Cardiac muscle cell (in vitro differentiated cells and primary cell): ENCODE measurements at places on chromosomes 1 and 21. TPM values are rescaled to one million over a fixed set of nuclear protein-coding genes. Genes with fewer than 3 reads are reported as not detected.
A peak's percentile ranks its signal among the peaks of the same experiment; 100 is the strongest.

GRCh38 chr1:87072904-87073303, 158.5 kb downstream of the HS2ST1 start:
- no peak overlapping the region for H3K4me3 ChIP-seq
- H3K4me1 ChIP-seq: no peaks in the 10 kb centered on the region
- no peak for DNase-seq
- no peaks in the 10 kb centered on the region for H3K27me3 ChIP-seq

- peak overlapping the region; percentile 58 for H3K4me3 ChIP-seq
- H3K4me1 ChIP-seq: no peaks in the 10 kb centered on the region
- H3K36me3 ChIP-seq: no peaks in the 10 kb centered on the region
- peak; percentile 55 for DNase-seq
- no peak overlapping the region for H3K27ac ChIP-seq
These were observed 12.1 kb downstream of the IL24 start for GRCh38 chr1:206909161-206909882.

GRCh38 chr1:166159656-166160055, 7.1 kb downstream of the FAM78B start:
- peaks cover 35% of the 10 kb centered on the region for H3K27me3 ChIP-seq
- no peaks in the 10 kb centered on the region for H3K4me1 ChIP-seq
- no peaks in the 10 kb centered on the region for H3K36me3 ChIP-seq
- no peak overlapping the region for H3K27ac ChIP-seq

- H3K36me3 ChIP-seq: no peaks in the 10 kb centered on the region
- peak; percentile 70 for DNase-seq
- H3K4me3 ChIP-seq: no peak overlapping the region
- H3K4me1 ChIP-seq: no peaks in the 10 kb centered on the region
- no peak overlapping the region for H3K27ac ChIP-seq
These were observed 3.2 kb upstream of the TRAF5 start for GRCh38 chr1:211323156-211324063.

DNA sequence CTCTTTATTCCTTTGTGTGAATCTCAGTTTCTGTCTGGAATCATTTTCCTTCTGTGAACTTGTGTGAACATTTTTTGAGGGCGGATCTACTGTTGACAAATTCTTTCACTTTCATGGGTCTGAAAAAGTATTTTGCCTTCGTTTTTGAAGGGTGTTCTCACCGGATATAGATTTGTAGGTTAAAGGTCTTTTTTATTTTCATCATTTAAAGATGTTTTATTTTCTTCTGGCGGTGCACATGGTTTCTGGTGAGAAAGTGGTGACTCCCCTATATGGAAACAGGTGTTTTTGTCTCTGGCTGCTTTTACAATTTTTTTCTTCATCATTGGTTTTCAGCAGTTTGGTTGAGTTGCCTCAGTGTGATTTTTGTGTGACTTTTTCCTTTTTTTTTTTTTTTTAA, 94.9 kb downstream of the DYRK1A start:
- no peaks in the 10 kb centered on the region for H3K36me3 ChIP-seq
- no peaks in the 10 kb centered on the region for H3K27me3 ChIP-seq
- H3K4me3 ChIP-seq: no peak overlapping the region
- peaks cover 54% of the 10 kb centered on the region for H3K4me1 ChIP-seq

DNA sequence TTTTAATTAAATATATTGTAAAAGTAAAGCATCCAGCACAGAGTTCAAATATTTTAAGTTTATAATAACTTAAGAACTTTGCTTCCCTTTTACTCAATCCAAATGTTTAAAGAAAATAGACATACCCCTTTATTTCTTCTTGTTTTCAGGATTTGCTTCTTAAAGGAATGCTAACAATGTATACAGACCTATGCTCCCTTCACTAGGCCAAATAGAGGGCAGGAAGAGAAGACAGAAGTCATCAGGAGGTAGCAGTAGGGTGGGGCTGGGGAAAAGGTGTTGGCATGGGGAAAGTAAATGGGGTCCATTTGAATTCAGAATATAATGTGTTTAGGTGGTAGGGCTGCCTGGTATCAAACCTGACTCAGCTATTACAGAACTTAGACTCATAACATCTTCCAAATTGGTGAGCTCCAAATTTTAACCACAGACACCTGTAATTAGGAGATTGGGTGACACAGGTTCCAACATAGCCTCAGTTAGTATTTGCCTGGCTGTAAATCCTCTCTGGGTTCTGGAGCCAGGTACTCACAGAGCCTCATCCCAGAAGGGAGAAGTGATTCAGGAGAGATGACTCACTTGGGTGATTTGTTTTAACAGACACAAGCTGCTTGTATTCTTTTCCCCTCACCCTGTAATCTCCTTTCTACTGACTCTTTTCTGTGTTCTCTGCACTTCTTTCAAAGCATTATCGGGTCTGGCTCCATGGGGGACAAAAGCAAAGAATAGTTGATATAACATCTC, 60.1 kb upstream of the DUSP10 start:
- H3K27ac ChIP-seq: no peak overlapping the region
- DNase-seq: no peak
- no peaks in the 10 kb centered on the region for H3K27me3 ChIP-seq
- H3K4me3 ChIP-seq: no peak overlapping the region

- DNase-seq: peak; percentile 40
- H3K4me3 ChIP-seq: no peak overlapping the region
- no peak overlapping the region for H3K27ac ChIP-seq
- H3K27me3 ChIP-seq: no peaks in the 10 kb centered on the region
- H3K36me3 ChIP-seq: no peaks in the 10 kb centered on the region
- H3K4me1 ChIP-seq: peaks cover 12% of the 10 kb centered on the region
These were observed 15.1 kb upstream of the TENT5B start for GRCh38 chr1:27027575-27028250.

DNA sequence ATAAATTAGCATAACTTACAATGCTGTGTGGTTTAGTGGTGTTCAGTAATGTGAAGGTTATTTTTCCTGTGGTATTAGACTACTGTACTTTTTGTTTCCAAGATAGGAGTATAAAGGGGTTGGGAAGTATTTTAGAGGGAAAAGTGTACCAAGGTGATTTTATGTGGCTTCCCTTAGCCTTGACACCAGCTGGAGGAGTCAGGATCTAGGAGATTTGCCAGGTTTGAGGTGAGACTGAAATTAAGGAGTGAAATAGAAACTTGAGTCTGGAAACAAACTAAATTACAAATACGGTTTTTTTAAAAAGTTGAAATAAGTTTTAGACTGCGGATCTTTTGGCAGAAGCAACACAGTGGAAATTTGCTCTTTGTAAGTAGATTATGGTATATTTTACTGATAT, 32.3 kb downstream of the COG2 start:
- peak overlapping the region; percentile 55 for H3K27ac ChIP-seq
- H3K27me3 ChIP-seq: no peaks in the 10 kb centered on the region
- DNase-seq: no peak
- H3K4me1 ChIP-seq: peaks cover 11% of the 10 kb centered on the region

DNA sequence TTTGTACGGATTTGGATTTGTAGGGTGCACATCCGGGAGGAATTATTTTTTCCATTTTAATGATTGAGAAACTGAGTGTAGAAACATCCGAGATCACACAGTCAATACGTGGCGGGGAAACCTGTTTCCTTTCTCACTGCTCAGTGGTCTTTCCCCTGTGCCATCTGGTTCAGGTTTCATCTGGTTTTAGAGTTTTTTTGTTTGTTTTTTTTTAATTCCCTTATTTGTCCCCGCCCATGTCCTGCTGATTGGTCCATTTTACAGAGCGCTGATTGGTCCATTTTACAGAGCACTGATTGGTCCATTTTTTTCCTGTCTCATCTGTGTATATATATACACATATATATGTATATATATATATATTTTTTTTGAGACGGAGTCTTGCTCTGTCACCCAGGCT, 6.0 kb downstream of the TRPM2 start:
- no peak overlapping the region for H3K4me3 ChIP-seq
- DNase-seq: no peak
- H3K27ac ChIP-seq: no peak overlapping the region

- no peak overlapping the region for H3K4me3 ChIP-seq
- DNase-seq: no peak
- H3K36me3 ChIP-seq: peaks cover 3% of the 10 kb centered on the region
- no peak overlapping the region for H3K27ac ChIP-seq
- H3K4me1 ChIP-seq: no peaks in the 10 kb centered on the region
- no peaks in the 10 kb centered on the region for H3K27me3 ChIP-seq
These were observed 25.5 kb downstream of the ODF2L start for GRCh38 chr1:86370601-86371022.

DNA sequence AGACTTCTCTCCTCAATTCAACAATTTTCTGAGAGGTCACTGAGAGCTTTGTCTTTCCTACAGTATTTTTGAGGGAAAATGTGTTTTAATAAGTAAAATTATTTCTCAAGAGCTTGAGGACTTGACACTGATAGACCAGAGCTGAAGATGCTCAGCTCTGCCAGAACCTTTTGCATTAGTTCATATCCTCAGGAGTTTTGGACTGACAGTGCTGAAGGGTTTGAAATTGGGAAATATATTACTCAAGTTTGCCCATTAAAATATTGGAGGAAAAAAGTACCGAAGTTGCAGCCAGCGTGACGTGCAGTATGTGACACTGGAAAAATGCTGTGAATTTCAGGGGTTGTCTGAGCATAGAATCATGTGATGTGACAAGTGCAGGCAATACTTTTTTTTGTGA, 346.6 kb upstream of the DPYD start:
- DNase-seq: no peak
- no peak overlapping the region for H3K4me3 ChIP-seq
- H3K4me1 ChIP-seq: no peaks in the 10 kb centered on the region
- no peaks in the 10 kb centered on the region for H3K36me3 ChIP-seq

- no peaks in the 10 kb centered on the region for H3K4me1 ChIP-seq
- no peak overlapping the region for H3K4me3 ChIP-seq
- H3K36me3 ChIP-seq: no peaks in the 10 kb centered on the region
These were observed 33.9 kb upstream of the ZNF362 start for GRCh38 chr1:33222381-33222780.

DNA sequence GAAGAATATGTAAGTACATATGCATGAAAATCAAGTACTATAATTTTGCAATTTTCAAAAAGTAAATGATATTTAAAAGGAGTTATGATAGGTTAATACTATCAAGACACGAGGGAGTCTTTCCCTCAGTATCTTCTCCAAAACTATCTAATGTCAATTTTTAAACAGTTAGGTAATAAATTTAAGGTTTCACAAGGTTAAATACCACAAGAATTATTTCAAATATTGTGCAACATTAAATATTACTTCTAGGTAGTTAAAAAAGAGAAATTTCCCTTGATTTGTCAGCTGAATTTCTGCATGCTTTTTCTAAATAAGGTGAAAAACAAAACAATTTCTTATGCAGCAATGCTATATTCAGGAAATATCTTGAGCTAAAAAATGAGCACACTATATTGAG, 3.5 kb downstream of the CFHR5 start:
- no peaks in the 10 kb centered on the region for H3K36me3 ChIP-seq
- H3K4me1 ChIP-seq: no peaks in the 10 kb centered on the region
- H3K4me3 ChIP-seq: no peak overlapping the region
- no peaks in the 10 kb centered on the region for H3K27me3 ChIP-seq

DNA sequence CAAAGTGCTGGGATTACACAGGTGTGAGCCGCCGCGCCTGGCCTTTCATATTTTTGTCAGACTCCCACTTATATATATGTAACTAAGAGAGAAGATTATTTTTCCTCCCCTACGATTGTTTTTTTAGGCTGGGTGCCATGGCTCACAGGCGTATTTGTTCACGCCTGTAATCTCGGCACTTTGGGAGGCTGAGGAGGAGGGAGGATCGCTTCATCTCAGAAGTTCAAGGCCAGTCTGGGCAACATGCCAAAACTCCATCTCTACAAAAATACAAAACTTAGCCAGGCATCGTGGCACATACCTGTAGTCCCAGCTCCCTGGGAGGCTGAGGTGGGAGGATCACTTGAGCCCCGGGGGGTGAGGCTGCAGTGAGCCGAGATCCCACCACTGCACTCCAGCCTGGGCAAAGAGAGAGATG, 23.9 kb upstream of the ITLN2 start:
- H3K36me3 ChIP-seq: no peaks in the 10 kb centered on the region
- no peaks in the 10 kb centered on the region for H3K4me1 ChIP-seq
- no peak overlapping the region for H3K4me3 ChIP-seq
- no peak overlapping the region for H3K27ac ChIP-seq
- peak; percentile 83 for DNase-seq

- DNase-seq: no peak
- no peaks in the 10 kb centered on the region for H3K27me3 ChIP-seq
- H3K27ac ChIP-seq: no peak overlapping the region
- no peak overlapping the region for H3K4me3 ChIP-seq
- peaks cover 2% of the 10 kb centered on the region for H3K36me3 ChIP-seq
These were observed 57.3 kb upstream of the DIRAS3 start for GRCh38 chr1:68107771-68108170.

GRCh38 chr1:40020447-40021085, 20.0 kb upstream of the CAP1 start:
- no peaks in the 10 kb centered on the region for H3K4me1 ChIP-seq
- H3K27ac ChIP-seq: no peak overlapping the region
- H3K4me3 ChIP-seq: no peak overlapping the region
- no peaks in the 10 kb centered on the region for H3K36me3 ChIP-seq

- no peaks in the 10 kb centered on the region for H3K4me1 ChIP-seq
- peaks cover 13% of the 10 kb centered on the region for H3K27me3 ChIP-seq
- no peaks in the 10 kb centered on the region for H3K36me3 ChIP-seq
- no peak for DNase-seq
- no peak overlapping the region for H3K4me3 ChIP-seq
These were observed 171.9 kb downstream of the CLIC6 start for GRCh38 chr21:34840693-34841092.

DNA sequence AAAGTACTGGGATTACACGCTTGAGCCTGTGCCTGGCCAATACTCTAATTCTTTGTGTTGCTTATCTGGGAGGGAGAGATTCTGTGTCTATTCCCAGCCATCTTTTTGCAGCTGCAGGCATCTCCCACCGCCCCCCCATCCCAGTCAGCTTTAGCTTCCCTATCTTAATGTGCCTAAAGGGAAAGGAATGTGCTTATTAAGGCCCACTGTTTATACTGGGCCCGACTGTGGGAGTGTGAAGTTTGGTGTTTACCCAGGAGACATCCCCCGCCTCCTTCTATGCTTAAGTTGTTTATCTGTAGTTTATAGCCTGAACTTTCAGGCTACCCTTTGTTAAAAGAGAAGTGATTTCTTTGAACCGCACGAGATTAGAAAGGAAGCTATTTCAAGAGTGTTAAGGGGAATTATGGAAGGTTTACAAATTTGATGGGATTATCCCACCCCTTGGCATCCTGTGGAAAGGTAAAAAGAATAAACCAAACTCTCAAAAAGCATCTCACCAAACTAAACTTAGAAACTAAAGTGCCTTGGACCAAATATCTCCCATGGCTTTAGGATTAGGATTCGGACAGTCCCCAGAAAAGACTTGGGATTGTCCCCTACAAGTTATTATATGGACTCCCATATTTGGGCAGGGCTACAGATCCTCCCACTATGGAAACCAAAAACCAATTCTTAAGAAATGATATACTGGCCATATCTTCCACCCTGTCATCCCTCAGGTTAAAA, 25.5 kb upstream of the ZNF496 start:
- no peaks in the 10 kb centered on the region for H3K27me3 ChIP-seq
- H3K4me1 ChIP-seq: peaks cover 5% of the 10 kb centered on the region
- no peak for DNase-seq
- no peak overlapping the region for H3K4me3 ChIP-seq

GRCh38 chr1:152501704-152502103, 8.9 kb upstream of the LCE5A start:
- H3K36me3 ChIP-seq: no peaks in the 10 kb centered on the region
- no peaks in the 10 kb centered on the region for H3K4me1 ChIP-seq

GRCh38 chr1:10508511-10508951, 33.8 kb downstream of the PEX14 start:
- no peaks in the 10 kb centered on the region for H3K36me3 ChIP-seq
- H3K4me1 ChIP-seq: peaks cover 16% of the 10 kb centered on the region
- no peak overlapping the region for H3K4me3 ChIP-seq
- no peak overlapping the region for H3K27ac ChIP-seq
- H3K27me3 ChIP-seq: no peaks in the 10 kb centered on the region
- no peak for DNase-seq

C8B gene
- total RNA-seq: not detected in 2 replicates

RYR2 gene
- 87.1 and 155 TPM in 2 replicates for total RNA-seq

SH2D2A gene
- 2.7 and 3.8 TPM in 2 replicates for total RNA-seq

GBP4 gene
- total RNA-seq: 1.4 and 5.5 TPM in 2 replicates

RGS5 gene
- total RNA-seq: 245 and 361 TPM in 2 replicates

SDE2 gene
- 16.1 and 21.1 TPM in 2 replicates for total RNA-seq

TRIM58 gene
- 2.4 and 2.7 TPM in 2 replicates for total RNA-seq
